D341Med (cell line): ENCODE measurements at places on chromosomes 4 and X.

- DNase-seq = no peak
These were observed 157.3 kb upstream of the LDB2 start for GRCh38 chr4:17055788-17056187.

GRCh38 chrX:55014897-55015299 is 14.7 kb downstream of the APEX2 start:
- no peak for DNase-seq

DNA sequence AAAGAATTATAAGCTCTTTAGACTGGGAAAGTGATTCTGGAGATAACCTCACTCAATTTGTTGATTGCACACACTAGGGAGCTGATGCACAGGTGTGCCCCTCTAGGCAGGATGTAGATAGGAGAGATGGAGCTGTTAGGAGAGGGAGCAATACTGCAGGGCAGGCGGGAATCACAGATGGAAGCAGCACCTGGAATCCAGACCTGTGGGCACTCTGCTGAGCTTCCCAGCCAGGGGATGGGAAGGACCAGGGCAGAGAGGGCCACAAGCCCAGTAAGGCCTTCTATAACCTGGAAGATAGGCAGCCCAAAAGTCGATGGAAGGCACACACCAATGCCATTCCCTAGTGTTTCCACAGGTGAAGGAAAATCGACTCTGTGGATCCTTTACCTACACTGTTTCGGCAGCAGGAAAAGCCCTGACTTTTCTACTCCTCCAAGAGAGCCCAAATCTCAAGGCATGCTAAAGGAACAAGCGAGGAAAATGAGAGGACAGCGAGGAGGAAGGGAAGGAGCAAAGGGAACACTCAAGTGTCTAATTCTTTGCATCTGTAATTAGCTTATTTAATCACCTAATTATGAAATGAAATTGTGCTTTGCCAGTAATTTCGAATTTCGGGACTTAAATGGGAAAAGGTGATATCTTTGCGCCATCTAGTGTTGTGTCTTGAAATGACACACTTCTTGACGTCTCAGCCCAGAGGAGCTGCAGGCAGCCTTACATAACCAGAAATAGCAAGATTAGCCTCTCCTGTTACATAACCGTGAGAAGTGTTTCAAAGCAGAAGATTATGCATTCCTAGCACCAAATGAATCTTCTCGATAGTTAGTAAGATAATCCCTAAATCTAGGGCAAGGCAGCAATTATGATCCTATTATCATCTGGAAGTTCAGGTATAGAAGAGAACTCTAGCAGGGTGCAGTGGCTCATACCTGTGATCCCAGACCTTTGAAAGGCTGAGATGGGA is 31.0 kb upstream of the TLR3 start:
- DNase-seq = peak; percentile 80

DNA sequence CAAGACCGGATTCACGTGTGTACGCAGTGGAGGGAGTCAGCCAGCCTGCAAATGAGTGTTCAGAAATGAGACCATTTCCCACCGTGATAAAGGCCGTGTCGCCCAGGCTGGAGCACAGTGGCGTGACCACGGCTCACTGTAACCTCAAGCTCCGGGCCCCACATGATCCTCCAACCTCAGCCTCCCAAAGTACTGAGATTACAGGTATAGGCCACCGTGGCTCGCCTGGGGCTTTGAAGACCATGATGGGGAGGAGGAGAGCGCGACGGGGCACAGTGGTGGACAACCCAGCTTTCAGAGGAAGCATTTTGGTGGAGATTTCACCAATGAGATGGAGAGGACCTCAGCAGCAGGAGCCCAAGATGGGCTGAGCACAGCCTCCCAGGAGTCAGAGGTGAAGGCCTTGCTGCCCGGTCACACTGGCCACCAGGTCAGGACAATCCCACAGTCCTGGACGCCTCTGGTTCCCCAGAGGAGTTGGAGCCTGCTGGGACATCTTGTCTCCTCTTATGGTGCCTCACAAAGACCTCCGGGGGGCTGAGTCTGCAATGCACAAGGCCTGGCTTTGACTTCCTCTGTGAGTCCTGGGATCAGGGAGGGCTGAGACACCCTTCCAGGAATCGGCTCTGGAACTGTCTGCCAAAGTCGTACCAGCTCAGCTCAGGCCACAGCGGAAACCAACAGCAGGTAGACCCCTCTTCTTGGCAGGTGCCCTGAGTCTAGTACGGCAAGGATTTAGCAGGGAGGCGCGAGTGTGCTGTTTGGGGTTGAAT is 22.4 kb upstream of the MXD4 start:
- no peak for DNase-seq

DNA sequence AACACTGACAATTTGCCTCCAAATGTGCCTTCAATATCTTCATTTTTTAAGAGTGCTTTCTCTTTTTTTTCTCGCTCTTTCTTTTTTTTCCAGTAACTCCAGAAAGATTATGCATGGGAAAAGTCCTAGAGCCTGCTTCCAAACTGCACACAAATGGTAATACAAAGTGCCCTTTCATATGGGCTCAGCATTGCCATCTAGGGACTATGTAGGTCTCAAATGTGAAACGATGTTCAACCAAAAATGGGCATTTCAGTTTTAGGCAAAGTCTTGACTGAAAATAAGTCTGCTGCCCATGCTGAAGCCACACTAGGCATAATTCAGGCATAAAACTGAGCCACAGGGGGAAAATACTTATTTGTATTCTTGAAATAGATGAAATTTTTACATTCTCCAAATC is 65.6 kb downstream of the SYNPO2 start:
- no peak for DNase-seq

GRCh38 chr4:83830138-83830888 is 294.4 kb downstream of the GPAT3 start:
- no peak for DNase-seq

GRCh38 chrX:135707880-135708279 is 5.6 kb upstream of the CT45A1 start:
- DNase-seq = peak; percentile 22

GRCh38 chr4:184450743-184451535 is 23.4 kb downstream of the IRF2 start:
- no peak for DNase-seq

DNA sequence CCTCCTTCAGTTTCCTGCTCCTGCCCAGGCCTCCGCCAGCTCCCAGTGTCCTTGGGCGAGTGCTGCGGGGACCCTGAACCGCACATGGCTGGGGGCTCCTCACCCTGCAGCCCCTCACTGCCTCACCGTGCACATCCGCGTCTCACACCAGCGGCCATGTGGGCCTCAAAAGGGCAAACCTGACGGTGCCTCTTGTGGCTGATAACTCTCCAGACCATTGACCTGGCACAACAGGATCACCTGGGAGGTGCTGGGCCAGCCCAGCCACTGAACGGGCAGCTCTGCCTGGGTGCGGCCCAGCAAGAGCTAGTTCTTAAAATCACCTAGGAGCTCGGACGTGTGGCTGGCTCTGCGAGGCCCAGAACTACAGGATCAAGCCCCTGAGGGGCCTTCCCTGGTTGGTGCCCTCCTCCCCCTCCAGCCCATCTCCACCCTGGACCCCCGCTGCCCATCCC is 4.1 kb upstream of the S100P start:
- no peak for DNase-seq

DNA sequence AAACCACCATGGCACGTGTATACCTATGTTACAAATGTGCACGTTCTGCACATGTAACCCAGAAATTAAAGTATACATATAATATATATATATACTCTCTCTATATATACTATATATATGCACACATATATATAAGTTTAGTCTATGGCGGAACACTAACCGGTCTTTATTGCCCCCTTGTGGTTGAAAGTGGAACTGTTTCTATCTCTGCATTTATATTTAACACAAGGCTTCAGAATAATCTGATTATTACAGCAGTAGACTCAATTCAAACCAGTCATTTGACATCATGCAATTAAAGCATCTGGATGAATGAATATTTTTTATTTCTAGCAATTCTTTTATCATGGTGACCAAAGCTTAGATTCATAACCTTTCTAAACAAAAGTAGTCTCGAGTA is 14.6 kb downstream of the RAB9B start:
- DNase-seq = no peak

- DNase-seq = no peak
These were observed 57.0 kb upstream of the PROM1 start for GRCh38 chr4:16140879-16141249.

GRCh38 chr4:42396752-42397634 is at the start of gene SHISA3:
TSS of gene SHISA3 (plus strand) at chr4:42397488. CDS start at chr4:42398057, 569 bp downstream.
- DNase-seq = peak; percentile 78

DNA sequence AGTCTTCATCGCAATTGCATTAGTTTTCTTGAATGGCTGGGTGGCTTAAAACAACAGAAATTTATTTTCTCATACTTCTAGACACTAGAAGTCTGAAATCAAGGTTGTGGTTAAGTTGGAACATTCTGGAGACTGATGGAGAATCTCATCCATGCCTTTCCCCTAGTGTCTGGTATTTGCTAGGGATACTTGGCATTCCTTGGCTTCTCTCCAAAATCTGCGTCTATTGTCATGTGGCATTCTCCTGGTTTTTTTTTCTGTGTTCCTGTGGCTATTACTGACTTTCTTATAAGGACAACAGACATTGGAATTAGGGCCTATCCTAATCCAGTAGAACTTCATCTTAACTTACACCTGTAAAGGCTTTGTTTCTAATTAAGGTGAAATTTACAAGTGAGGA is 272.8 kb upstream of the EPHA5 start:
- no peak for DNase-seq

GRCh38 chrX:13932416-13932815 is 97.3 kb downstream of the GEMIN8 start:
- DNase-seq = no peak

DNA sequence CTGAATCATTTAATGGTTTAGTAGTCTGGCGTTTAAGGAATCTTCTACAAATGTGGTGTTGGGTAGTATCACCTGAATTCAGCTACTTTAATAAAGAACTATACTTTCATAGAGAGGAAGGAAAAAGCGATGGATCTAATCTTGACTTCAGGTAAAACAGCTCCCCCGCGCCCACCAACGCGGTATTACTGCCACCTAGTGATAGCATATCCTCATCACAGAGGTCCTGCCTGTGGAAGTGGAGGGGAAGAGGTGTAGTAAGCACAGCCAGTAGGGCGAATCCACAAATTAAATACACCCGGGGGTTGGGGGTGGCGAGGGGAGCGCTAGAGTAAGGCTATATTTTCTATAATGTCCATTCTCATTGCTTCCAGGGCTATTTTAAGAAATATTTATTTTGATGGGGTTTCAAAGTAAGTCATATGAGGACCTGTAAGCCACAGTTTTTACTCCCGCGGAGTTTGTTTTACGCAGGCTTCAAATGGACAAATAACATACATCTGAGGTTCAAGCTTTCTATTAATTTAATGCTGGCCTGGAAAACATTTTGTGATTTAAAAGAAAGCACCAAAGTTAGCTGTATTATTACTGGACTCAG is 8.3 kb upstream of the DAPP1 start:
- peak; percentile 80 for DNase-seq

GRCh38 chr4:7189066-7189465 is 3.3 kb upstream of the SORCS2 start:
- no peak for DNase-seq

DNA sequence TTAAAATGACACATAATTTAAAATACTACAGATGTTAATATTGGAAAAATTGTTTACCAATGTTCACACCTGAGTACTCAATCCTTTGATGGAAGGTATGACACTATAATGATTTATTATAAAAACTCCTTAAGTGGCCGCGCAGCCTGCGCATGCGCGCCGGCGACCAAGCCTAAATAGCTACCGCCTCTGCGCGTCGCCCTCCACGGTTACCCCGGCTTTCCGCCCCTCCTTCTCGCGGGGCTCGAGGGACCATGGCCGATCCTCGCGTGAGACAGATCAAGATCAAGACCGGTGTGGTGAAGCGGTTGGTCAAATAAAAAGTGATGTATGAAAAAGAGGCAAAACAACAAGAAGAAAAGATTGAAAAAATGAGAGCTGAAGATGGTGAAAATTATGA is 170.2 kb downstream of the DMD start:
- DNase-seq = no peak

DNA sequence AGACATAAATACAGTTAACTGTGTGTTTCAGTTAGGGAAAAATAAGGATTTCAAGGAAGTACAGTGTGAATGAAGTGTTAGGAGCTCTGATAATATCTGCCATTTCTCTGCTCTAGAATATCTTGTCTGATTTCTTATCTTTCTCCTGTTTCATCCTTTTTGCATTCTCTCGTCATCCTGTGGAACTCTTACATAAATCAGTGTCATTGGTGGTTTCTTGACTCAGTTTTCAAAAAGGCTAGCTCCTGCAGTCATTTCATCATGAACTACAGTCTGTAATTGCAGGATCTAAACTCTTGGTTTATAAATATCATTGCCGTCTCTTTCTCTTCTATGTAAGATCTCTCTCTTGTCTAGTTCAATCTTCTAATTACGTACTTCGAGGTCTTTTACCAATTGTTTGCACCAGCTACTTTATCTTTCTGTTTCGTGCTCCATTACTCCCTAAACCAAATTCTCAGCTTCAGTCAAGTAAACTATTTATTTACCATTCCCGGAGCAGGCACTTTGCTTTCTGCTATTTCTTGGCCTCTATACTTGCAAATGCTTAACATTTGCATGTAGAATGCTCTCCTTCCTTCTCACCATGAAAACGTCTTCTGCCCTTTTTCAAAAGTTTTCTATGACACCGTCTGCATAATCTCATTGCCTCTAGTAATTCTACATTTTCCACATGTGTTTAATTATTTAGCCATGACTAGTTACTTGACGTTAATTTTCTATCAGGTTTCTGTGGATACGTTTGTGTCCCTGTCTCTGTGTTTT is 294.0 kb downstream of the TENM3 start:
- no peak for DNase-seq

DNA sequence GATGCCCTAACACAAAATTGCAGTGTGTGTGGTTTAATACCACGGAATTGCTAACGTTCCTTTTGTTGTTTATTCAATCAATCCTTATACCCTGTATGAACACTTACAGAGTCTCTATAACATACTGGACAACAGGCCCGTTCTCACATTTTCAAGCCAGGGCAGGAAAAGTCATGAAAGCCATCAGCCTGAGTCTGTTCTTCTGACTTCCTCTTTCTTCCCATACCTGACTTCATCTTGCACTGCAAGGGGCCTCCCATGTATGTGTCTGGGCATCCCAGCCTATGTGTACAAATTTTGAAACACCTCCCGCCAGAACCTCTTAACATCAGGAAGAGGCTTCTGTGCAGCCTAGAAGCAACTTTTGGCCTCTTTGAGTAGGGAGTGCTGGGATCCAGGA is 4.9 kb upstream of the SHISA3 start:
- DNase-seq = no peak

GRCh38 chrX:136438192-136438591 is 49.6 kb upstream of the BRS3 start:
- DNase-seq = no peak

- no peak for DNase-seq
These were observed 28.5 kb upstream of the COX18 start for GRCh38 chr4:73098016-73098415.

DNA sequence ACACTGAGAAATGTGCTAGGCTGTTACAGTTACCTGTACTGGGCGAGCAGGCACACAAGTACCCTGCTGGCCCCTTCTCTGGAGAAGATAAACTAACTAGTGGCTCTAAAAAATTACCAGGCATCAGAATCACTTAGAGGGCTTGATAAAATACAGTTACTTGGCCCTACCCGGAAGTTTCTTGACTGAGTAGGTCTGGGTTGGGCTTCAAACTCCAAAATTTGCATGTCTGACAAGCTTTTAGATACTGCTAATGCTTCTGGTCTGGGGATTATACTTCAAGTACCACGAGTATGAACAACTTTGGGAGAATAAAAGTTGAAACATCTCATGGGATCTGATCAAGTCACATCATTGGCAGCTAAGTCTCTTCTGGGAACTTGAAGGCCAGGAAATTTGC is 30.8 kb downstream of the CEP135 start:
- DNase-seq = no peak

GRCh38 chrX:32269866-32270265 is 941.5 kb downstream of the DMD start:
- no peak for DNase-seq

GRCh38 chr4:27217261-27217769 is 356.7 kb downstream of the STIM2 start:
- DNase-seq = no peak
